ENCODE measurements at places on chromosomes 16 and 17.

DNA sequence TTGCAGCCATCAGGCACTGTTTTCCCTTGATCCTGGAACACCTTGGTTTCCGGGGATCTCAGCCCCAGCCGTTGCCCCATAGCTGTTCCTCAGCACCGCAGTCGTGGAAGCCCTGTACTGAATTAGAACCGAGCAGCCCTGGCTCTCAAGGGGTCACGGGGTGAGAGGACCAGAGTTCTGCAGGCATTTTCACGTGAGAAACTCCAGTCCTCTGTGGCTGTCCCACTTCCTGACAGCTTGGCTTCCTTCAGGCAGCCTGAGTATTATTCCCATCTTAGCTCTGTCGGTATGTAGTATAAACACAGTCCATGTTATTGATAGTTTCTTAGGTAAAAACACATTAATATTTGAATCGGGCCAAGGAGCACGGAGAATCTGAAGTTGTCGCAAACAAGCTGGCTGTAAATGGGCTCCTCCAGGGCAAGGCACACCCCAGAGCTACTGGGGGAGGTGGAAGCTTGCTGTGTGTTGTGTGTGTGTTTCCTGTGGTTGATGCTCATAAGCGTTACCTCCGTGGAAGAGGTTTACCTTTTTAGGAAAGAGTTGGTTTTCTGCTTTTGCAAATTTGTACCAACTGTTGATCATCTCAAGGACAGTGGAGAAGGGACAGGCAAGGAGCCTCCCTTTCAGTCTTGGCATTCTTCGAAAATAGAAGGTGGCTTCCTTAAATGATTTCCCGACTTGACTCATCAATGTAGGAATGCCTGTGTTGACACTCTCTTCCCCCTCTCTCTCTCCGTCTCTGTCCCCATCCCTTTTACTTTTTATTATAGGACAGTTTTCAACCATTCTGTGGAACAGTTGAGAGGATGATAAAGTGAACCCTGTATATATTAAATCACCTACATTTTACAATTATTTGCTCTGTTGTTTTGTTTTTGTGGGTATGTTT lies 208.9 kb upstream of the CHMP6 start:
- DNase-seq: peak; percentile 90

DNA sequence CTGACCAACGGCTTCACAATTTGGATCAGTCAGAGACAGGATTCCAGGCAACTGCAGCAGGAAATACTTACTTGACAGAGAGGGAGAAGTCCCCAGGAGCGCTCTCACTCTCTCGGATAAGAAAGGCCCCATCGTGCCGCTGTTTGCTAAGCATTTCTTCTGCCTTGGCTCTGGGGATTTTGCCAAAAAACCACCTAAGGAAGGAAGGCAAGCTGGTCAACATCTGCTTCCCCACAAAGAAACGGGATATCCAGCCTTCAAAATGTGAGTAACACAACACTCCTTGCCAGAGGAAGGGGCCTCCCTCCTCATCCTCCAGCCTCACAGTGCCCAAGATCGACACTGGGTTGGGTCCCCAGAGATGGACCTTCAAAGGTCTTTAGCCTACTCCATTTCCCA lies 36.6 kb upstream of the SLC25A19 start:
- DNase-seq: no peak

- no peak for DNase-seq
These were observed 70.0 kb upstream of the PMFBP1 start for GRCh38 chr16:72241930-72242329.

DNA sequence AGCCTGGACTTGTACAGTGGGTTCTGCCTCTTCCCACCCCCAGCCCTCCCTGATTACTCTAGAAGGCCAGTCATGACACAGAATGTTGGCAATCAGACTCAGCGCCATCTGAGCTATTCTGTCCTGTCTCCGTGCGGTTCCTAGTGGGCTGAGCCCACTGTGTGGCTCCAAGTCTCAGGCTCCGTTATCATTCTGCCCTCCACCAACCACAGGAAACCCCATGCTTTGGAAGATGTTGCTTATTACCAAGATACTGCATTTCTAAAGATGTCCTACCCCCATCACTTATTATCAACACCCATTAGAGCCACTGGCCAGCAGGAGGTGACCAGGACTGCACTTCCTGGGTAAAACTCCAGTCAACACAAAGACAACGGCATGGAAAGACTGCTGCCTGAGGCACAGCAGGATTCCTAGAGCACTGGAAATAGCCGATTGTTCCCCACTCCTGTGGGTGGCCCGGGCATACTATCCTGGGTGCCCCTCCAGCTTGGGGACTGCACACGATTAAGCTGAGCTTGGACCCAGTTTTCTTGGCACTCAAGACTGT lies 133.6 kb downstream of the AATF start:
- no peak for DNase-seq

- no peak for DNase-seq
These were observed 49.9 kb downstream of the NT5M start for GRCh38 chr17:17352836-17353624.

GRCh38 chr16:4691666-4692412 lies 1.5 kb upstream of the NUDT16L1 start:
- peak; percentile 67 for DNase-seq

GRCh38 chr17:77385750-77386501 lies 245.2 kb downstream of the SEC14L1 start:
- peak; percentile 77 for DNase-seq

- no peak for DNase-seq
These were observed 44.7 kb downstream of the CDH1 start for GRCh38 chr16:68781784-68782183.

GRCh38 chr16:35678-36305 lies 17.6 kb downstream of the POLR3K start:
- peak; percentile 42 for DNase-seq

- no peak for DNase-seq
These were observed 59.9 kb downstream of the NKD1 start for GRCh38 chr16:50607970-50608557.

- no peak for DNase-seq
These were observed 48.0 kb downstream of the TEKT5 start for GRCh38 chr16:10646581-10647263.

DNA sequence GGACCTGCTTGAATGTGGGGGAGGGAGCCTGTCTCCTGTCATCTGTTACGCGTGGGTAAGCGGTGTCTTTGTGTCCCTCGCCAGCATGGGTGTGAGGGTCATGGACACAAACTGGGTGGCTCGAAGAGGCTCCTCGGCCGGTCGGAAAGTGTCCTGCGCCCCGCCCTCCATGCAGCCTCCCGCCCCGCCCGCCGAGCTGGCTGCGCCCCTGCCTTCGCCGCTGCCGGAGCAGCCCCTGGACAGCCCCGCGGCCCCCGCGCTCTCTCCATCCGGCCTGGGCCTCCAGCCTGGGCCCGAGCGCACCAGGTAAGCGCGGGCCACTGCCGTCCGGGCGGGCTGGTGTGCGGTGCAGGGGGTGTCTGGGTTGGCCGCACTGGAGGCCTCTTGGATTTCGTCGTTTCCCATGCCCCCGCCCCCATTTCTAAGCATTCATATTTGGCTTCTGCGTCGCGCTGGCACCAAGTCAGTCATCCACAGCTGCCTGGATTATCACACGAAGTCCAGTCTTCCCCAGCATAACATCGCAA lies 43.8 kb downstream of the ELAC2 start:
- DNase-seq: no peak

GRCh38 chr17:73725794-73726515 lies 81.7 kb upstream of the SDK2 start:
- no peak for DNase-seq

DNA sequence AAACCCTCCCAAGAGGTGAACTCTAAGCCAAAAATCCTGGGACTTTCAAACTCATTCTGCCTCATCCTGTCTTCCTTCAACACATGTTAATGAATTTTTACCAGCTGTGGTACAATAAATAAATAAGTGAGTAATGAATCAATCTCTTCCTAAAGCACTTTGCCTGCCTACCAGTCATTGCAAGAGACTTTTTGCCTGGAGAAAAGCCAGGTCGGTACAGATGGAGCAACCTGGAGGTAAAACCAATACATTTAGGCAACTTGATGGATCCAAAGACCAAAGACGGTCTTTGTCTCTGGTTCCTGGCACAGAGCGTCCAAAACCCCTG lies 324.2 kb downstream of the PMP22 start:
- DNase-seq: no peak

DNA sequence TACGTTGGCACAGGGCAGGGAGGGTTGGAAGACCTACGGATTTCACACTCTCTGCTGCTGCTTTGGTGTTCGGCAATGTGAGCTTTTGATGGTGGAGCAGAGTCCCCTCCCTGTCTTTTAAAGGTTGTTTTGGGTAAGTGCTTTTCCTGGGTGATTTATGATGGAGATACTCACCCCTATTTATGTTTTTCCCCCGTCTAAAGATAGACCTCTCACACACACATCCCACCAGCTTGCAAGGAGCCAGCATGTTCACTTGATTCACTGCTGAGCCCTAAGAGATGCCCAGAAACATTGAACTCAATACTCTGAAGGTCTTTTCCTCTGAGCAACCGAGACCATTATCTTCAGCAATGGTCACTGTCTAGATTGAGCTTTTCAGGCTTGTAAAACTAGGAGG lies 8.3 kb downstream of the RBFOX1 start:
- DNase-seq: no peak

- DNase-seq: no peak
These were observed 26.5 kb upstream of the XYLT2 start for GRCh38 chr17:50319306-50320004.

DNA sequence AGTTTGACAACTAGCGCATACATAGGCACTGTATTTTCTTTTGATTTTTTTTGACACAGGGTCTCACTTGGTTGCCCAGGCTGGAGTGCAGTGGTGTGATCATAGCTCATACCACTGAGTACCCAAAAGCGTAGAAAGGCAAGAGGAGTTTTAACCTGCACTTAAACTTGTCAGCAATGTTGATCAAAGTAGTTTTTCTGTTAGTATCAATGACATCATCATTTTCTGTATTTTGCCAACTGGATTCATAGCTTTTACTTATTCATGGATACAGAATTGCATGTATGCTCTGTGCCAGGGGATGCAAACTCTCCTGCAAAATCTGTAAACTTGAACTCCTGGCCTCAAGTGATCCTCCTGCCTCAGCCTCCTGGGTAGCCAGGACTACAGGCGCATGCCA lies 55.9 kb upstream of the ATP2A3 start:
- no peak for DNase-seq

- DNase-seq: peak; percentile 65
These were observed 39.4 kb downstream of the TUBD1 start for GRCh38 chr17:59853168-59853918.

Data from sigmoid colon (tissue), 7 donors.